Mesothelial cell of epicardium (in vitro differentiated cells): ENCODE measurements at places on chromosomes 2 and 18.

- no peak for DNase-seq
Observed at GRCh38 chr18:9719421-9719981, 11.4 kb downstream of the RAB31 start.

DNA sequence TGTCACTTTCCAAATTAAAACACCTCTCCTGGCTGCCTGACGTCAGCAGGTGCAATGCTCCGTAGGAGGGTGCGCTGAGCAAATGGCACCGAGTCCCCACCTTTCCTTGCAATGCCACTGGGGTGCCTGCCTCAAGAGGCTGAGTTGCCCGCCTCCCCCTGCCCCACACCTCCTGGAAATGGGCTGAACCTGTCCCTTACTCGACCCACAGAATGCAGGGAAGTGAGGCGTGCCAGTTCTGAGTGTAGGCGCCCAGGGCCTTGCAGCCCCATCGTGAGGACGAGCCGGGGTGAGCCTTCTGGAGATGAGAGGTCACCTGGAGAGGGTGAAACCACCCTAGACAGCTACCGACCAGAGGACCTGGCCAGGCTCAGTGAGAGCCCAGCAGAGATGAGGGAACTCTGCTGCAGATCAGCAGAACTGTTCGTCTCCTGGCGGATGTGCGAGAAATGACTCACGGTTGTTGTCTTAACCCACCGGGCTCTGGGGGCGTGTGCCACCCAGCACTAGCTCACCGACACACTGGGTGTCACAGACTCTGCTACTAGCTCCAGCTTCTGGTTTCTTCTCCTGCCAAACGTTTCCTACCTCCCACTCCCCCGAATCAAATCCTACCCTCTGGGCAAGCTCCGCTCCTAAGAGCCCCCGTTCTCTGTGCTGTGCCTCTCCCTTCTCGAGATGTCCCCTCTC lies 168.7 kb upstream of the HDAC4 start:
- DNase-seq = no peak

DNA sequence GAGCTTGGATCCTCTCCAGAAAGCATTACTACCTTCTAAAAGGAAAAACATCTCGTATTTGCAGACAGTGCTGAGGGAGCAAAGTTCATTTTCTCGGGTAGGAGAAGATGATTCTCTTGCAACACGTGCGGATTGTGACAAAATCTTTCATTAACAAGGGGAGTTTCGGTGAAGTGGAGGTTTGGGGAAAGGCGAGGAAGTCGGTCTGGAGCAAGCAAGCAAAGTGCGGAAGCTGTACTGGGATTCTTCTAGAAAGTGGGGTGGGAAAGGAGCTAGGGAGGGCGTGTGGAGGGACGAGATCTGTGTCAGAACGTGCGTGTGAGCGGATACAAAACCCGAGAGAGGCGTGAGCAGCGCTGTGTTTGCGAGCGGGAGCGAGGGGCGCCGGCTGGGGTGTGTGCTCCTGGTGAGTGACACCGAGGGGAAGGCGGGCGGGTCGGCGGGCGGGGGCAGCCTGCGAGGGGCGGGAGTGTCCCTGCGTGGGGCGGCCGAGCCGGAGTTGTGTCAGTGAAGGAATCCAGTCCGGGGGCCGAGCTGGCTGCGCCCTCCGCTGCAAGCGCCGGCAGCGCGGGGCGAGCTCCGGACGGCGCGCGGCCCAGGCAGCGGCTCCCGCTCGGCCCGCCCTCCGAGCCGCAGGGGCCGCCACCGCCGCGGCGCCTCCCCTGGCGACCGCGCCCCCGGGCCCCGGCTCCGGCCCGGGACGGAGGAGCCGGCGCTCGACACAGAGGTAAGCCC lies at the start of gene SPATS2L:
Gene SPATS2L (plus strand): TSS at position 498 of the 735 bp plus-strand sequence. CDS start 82,552 bp downstream, outside the sequence.
- peak; percentile 61 for DNase-seq

DNA sequence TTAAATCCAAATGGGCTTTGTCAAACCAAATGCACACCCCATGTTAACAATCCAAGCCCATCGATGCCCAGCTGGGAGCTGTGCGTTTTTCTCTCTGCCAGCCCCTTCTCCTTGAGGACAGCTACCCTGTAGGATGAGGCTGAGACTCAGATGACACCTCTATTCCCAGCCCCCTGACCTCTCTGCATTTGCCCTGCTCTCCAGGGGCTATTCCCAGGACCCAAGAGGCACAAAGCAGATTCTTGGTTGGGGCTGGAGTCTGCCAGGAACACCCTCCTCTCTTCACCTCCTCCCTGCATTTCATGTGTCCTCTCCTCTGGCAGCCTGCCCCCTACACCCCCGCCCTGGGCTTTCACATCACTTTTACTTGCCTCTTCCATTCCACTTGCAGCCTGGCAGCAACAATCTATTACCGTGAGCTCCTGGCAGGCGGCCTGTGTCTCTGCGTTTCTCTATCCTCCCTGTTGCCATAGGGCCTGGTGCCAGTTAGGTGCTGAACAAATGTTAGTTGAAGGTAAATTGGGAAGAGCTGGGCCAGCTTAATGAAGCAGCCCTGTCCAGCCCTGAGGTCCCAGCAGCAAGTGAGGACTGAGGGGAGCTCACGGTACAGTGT lies 51.8 kb downstream of the ADD2 start:
- DNase-seq = no peak

DNA sequence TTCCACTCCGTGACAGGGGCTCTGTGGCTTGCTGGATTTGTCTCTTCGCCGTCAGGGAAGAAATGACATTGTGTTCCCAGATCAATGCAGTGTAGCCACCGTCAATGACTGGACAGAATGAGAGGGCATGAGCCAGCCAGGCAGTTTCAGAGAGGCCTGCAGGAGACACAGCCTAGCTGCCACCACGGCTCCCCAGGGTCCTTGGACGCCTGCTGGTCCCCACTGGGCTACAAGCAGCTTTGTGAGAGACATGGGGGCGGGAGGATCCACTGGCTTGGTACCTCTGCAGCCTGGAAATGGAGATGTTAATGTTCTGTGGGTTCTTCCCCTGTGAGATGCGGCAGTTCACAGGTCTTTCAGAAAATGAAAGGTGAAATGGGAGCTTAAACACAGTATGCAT lies 12.1 kb upstream of the AMER3 start:
- no peak for DNase-seq

DNA sequence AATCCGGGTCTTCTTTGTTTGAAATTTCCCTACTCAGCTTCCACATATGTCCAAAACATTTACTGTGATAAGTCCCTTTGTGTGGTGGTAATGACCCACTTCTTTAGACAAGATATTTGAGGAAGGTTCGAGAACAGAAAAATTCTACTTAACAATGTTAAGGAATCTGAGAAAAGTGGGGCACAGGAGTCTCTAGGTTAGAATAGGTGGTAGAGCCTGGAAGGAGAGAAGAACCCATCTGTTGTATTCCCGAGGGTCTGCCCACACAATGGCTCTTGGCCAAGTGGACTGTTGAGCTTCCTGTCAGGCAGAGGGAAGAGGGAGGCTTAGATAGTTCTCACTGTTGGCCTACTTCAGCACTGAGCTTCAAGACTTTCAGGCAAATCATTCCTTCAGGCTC lies 4.3 kb downstream of the IGFBP2 start:
- no peak for DNase-seq

DNA sequence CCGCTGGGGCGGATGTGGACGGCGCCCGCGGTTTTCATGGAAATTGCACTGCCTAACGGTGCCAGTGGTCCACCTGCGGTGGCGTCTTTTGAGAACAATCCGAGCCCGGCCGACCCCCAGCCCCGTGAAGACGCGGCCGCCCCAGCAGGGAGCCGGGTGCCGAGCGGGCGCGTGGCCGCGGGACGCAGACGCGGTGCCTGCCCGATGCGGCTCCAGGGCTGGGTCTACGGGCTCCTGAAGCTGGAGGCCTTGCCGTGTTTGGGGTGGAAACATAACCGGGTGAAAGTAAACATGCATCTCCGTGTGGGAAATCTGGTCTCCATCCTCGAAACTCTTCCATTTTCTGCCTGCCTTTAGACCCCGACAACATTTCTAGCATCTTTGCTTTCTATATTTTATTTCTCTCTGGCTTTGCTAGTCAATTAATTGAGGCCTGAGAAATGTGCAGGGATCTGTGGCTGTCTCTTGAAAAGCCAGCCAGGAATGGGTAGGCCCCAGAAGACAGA lies 572 bp downstream of the INPP4A start:
- no peak for DNase-seq

DNA sequence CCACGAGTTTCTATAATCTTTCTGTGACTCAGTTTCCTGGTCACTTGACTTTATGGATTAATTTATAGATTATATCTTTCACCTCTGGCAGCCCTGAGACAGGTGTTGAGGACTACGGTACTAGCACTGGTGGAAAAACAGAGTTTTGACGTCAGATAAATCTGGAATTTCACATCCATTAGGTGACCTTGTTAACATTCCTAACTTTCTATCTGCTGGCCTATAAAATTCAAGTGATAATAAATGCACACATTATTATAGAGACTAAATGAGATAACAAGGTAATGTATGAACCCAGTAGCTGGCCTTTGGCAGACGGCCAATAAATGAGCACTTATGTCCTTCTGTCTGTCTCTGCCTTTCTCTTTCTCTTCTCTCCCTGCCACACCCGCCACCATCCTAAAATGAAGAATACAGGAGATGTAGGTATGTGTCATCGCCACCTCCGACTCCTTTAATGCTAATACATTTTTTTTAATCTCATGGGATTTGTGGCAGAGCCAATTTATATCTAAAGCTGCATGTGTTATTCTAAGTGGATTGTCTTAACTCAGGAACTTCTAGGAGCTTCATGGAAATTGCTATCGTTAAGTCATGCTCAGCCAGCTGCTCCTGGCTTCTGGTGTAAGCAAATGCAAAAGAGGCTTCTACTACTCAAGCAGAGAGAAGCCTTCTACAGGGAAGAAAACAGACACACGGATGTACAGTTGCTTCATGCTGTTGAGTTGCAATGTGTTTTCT lies 2.3 kb downstream of the TM4SF20 start:
- DNase-seq = no peak

DNA sequence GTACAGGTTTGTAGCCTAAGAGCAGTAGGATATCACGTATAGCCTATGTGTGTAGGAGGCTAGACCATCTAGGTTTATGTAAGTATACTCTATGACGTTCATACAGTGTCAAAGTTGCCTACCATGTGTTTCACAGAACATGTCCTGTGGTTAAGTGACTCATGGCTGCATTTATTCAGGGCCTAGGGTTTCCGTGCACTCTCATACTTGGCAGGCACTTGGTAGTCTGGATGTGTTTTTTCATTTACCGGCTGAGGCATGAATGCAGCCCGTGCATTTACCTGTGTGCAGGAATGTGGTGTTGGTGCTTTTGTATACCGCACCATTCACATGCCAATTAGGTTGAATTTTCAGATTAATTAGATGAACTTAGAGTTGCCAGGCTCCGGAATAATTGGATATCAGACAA lies 43.4 kb downstream of the MYL12B start:
- DNase-seq = no peak

DNA sequence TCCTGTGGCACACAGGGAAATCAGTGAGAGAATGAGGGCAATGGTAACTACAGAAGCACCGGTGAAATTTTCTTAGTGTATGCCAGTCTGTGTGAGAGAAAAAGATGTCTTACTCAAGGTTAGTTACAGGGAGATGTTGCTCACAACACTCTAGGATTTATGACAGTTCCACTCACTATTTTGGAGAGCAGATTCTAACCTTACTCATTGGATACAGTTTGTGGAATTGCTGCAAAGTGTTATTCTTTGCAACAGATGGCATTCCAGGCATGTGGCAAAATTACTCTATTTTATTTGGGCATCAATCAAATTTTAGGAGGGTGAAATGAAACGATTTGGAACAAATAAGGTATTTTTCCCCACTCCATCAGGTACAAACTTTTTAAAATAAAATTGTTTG lies 449.1 kb downstream of the PIK3C3 start:
- DNase-seq = no peak
